ENCODE measurements at places on chromosomes 2 and 18.

DNA sequence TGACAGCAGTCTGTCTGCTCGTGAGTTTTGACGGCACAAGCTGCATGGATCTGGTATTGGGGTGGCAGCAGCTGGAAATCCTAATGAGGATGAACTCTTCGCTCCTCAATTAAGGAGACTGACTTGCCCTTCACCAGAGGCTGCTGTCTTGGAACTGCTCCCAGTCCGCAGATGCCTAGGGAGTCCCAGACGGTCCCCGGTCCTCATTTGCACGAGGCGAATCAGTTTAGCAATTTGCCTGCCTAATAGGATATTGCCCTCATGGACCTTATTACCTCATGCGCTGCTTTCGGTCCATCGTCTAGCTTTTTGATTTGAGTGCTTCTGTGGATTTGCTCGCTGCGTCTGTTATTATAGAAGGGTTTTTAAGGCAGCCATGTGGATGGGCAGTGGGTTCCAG is 40.6 kb downstream of the ASAP2 start:
- no peak for DNase-seq

DNA sequence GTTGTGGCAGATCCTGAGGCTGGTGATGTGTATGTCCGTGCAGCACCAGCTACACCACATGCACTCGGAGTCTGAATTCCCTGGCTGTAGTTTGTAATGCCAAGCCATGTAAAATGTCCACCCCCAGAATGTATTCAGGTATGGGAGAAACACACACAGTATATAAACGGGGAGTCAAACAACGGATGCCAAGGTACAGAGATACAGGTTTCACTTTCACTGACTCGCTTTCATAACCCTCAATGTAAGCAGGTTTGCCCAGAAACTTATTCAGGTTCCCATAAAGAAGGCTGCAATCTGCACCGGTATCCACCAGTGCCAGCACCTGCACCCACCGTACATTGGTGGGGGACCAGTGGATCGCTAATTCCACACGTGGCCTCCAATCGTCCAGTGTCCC is 237.2 kb downstream of the MBD5 start:
- DNase-seq = no peak

GRCh38 chr2:113195923-113196501 is 22.2 kb downstream of the PSD4 start:
- no peak for DNase-seq

DNA sequence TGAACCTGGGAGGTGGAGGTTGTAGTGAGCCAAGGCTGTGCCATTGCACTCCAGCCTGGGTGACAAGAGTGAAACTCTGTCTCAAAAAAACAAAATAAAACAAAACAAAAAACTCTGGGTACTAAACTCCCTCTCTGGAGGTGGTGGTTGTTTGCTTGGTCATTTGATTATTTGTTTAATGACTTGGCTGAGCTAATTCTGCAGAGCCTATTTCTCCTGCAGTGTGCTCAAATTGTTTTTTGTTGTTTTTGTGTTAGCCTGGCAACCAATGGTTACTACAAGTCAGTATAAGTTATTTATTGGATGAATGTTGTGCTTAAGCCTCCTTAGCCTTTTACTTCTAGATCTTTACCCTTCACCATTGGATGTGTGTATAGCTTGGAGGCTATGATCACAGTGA is 387.5 kb downstream of the ADCYAP1 start:
- DNase-seq = no peak

DNA sequence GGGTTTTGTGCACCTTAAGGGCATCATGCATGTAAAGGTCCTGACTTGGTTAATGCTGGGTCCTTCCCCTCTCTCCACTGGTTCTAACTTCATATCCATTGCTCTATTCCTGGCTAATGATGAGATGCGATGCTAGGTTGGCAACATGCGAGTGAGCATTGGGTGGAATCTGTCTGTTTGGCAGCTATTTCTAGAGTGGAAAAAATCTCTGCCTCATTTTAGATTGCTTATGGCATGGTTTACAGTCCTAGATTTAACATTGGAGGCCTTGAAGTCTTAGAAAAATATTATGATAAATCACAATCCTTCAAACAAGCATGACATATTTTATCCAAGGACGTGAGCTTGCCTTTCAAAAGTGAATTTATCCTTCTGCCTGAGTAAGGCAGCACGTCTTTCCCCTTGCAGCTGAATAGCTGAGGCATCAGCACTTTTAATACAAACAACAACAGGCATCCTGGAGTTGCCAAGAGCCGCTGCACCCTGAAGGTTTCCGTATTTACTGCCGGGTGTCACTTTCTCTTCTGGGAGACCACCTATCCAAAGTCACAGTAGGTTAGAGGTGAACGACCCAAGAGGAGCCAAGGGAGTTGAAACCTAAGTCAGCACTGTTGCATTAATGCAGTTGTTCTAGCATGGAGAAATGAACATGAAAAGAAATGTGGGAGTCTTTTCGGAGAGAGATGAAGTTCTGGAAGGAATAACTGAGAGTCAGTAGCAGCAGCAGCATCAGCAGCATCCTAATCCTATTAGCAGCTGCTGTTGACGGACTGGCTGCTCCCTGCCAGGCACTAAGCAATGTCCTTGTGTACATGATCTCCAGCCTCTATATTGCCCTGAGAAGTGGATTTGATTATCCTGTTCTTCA is 78.4 kb downstream of the MAPK4 start:
- no peak for DNase-seq

DNA sequence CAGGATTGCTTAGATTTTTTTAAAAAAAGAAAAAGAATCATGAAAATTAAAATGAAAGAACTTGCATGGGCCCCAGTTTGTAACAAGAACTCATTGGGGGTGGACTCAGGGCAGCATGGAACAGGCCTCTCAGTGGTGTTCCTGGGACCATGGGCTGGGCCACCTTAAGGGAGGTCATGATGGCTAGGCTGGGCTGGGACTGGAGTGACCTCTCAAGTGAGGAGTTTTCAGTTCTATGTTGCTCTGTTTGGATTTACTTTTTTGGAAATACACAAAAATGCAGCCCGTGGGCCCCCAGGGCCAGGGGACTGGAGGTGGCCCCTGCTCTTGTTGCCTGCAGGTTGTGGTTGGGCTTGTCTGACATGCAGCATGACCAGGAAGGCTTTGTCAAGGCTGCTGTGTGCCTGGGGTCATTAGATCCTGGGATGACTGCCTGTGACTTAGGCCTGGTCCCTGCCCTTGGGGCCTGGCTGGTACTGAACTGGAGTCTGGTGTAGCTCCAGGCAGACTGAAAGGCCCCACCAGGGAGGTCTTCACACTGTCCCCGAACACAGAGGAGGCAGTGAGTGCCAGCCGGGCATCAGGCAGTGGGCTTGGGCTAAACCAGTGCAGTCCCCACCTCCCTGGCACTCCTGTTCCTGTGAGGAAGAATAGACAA is 115.6 kb downstream of the GLI2 start:
- DNase-seq = no peak

DNA sequence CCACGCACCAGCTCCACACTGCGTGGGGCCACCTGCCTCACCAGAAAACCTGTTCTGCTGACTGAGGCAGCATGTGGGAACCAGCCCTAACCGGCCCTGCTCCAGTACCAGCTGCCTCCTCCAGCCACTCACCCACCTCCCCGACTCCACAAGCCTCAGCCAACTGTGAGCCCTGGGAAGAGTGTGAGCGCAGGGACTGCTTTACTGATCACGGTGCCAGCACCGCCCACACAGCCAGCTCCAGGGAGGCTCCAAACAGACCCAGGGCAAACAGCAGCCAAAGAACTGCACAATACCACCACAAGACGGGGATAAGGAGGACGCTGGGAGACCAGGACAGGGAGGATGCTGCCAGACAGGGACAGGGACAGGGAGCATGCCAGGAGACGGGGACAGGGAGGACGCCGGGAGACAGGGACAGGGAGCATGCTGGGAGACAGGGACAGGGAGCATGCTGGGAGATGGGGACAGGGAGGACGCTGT is 28.4 kb downstream of the EIPR1 start:
- DNase-seq = no peak

DNA sequence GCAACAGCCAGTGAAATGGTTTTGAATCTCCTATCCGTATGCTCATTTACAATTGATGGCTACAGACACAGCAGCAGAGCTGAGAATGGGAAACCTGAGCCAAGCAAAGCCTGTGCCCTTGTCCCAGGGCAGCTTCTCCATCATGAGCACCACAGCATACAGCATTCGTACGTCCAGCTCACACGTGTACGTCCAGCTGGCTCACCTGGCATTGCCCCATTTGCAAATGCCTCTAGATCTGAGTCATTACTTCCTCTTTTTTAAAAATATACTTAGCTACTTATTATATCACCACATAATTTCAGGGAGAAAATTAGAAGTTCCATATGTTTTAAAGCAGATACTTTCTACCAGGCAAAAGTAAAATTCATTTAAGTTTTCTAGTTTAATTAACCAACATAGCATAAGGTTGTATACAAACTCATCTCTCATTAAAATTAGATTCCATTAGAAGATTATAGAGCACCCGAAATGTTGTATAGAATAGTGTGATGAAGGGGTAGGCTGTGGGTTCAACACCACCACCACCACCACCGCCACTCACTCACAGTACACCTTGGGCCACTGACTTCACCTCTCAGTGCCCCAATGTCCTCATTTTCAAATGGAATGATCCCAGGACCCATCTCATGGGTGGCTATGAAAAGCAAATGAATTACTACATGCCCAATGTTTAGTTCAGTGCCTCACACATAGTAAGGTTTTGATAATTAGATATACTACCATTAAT is 31.4 kb upstream of the TMEM177 start:
- DNase-seq = peak; percentile 12

DNA sequence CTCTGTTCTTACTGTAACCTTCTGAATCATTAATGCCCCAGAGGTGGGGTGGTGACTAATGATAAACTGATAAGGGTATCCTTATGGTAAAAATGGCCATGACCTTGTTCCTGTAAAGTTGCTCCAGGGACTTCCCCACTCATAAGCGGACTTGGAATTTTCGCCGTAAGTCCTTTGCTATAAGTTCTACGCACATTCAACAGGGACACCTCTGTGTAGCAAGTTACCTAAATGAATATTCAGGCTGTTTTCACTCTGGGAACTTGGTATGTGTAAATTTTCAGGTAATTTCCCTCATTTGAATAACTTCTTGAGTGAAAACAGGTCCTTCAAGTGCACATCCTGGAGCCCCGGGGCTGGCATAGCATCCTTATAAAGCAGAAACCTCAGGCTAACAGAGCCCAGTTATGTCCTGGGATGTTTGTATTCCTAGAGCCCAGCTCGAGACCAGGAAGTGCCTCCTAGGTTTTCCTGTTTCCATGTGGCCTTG is 9.4 kb upstream of the AGFG1 start:
- no peak for DNase-seq

- DNase-seq = no peak
Observed at GRCh38 chr2:111633643-111634042, 250.3 kb downstream of the ANAPC1 start.

GRCh38 chr2:190093793-190094192 is 31.3 kb upstream of the MSTN start:
- DNase-seq = peak; percentile 64

GRCh38 chr2:175234153-175234552 is 52.6 kb upstream of the ATP5MC3 start:
- no peak for DNase-seq

DNA sequence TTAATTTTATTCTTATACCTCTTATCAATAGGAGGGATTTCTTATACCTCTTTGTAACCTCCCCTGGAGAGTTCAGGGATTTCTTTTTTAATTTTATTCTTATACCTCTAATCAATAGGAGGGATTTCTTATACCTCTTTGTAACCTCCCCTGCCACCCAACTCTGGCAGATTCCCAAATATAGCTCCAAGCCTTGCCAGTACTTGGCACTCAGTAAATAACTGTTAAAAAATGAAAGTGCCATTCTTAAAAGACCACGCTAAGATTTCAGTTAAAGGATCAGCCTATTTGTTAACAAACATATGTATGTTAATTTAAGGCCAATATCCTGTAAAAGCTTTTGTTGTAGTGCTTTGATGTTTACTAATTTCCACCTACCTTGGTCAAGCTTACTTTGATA is 4.8 kb downstream of the RNF149 start:
- no peak for DNase-seq
